ENCODE measurements at places on chromosomes 16 and 17.

DNA sequence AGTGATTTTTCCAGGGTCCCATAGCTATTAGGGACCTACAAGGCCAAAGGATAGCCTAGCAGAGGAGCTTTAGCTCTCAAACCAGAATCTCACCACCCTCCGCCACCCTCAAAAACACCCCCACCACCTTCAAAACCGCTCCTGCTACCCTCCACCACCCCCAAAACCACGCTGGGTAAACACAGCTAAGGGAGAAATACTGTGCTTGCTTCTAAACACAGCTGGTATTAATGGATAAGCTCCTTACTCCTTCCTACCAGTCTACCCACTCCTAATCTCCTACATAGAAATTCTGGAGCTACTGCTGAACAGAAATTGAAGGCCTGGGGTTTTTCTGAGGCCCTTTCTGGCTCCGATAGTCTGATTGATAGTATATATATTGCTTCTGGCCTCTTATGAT, 2.2 kb upstream of the LPCAT2 start:
- DNase-seq = no peak

- no peak for DNase-seq
Measured at GRCh38 chr17:82920150-82920549, 80.3 kb upstream of the ZNF750 start.

- DNase-seq = no peak
Measured at GRCh38 chr16:4968879-4969483, 10.9 kb downstream of the SEC14L5 start.

DNA sequence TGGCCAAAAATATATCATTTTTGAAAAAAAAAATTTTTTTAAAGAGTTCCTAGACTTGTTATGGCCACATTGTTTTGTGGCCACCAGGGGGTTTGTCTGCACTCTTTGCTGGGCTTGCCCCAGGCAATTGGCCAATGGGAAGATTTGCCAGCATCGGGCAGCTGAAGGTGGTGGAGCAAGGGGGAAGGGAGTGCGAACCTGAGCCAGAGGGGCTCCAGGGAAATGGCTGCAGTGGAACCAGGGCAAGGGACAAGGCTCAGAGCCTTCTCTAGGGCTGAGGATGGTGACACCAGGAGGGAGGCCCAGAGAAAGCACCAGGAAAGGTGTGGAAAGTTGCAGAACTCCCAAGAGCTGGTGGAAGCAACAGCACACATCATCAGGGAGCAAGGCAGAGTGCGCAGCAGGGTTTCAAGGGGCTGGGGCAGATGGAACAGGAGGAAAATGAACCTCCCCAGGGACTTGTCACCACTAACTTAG, 15.5 kb upstream of the CMIP start:
- no peak for DNase-seq

DNA sequence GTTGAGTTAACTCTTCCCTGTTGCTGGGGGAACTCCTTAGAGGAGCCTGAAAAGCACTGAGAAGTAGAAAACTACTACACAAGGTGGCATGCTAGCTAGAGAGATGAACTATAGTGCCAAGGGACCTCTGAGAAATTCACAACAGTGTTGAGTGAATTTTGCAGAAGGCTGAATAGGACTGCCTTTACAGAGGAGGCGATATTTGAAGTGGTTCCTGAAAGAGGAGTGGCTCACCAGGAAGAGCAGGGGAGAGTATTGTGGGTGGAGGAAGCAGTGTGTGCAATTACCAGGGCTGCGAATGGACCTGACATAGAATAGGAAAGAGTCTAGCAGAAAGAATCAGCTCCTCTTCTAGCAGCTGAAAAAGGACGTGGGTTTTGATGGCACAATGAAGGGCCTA, 66.4 kb downstream of the CDK5R1 start:
- DNase-seq = no peak

DNA sequence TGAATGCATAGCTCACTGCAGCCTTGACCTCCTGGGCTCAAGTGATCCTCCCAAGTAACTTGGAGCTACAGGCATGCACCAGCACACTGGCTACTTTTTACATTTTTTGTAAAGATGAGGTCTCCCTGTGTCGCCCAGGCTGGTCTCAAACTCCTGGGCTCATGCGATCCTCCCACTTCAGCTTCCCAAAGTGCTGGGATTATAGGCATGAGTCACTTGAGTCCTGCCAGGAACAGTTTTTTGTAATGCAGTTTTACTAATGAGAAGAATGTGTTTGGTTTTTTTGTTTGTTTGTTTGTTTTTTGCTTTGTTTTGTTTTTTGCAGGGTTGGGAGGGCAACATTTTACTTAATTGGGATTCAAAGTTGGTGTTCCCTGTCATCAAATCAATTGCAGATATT, 22.2 kb downstream of the SOST start:
- DNase-seq = no peak

GRCh38 chr17:39306509-39307212, 80.9 kb upstream of the STAC2 start:
- no peak for DNase-seq

DNA sequence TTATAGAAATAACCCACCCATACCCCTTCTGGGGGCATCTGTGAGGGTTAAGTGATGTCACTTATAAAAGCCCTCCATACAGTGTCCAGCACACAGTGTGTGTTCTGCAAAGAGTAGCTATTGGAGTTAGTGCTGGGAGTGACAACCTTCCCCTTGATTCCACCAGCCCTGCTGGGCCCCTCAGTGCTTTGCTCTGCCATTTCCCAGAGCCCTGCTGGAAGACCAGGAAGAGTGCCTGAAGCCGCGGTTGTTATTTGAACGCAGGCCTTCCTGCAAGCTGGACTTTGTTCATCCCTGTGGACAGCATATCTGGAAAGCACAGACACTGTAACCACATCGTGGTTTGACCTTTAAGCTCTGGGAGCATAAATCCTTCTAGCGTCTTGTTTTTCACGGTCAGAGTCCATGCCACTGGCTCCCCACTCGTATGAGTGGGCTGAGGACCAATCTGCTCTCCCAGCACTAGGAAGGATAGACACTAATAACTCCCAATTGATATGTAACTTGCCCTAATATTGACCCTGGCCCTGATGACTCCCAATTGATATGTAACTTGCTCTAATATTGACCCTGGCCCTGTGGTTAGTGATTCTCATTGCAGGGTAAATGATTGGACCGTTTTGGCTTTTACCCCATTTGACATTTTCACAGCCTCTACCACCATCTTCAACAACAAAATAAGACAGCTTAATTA, 297.1 kb upstream of the MAF start:
- no peak for DNase-seq

DNA sequence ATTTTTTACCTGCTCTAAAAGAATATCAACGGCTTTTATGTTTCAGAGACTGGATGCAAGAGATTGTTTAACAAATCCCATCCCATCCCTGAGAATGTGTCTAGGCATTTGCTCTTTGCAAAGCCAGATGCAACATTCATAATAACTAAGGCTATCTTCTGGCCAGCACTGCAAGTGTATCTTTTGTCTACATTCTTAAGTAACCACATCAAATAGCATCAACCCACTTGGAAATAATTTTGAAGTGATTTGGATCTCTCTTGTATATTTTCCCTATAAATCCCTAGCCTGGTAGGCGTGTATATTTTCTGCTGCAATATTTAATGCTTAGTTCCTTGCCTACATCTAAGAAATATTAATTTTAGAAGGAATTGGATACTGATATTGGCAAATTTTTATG, 64.3 kb downstream of the PIGL start:
- no peak for DNase-seq

GRCh38 chr16:12449374-12449773, 354.3 kb downstream of the CPPED1 start:
- DNase-seq = no peak

- DNase-seq = no peak
Measured at GRCh38 chr17:37744961-37745800, at the start of gene HNF1B. Gene HNF1B (minus strand): TSS chr17:37745059. CDS start chr17:37744884, 175 bp downstream.

DNA sequence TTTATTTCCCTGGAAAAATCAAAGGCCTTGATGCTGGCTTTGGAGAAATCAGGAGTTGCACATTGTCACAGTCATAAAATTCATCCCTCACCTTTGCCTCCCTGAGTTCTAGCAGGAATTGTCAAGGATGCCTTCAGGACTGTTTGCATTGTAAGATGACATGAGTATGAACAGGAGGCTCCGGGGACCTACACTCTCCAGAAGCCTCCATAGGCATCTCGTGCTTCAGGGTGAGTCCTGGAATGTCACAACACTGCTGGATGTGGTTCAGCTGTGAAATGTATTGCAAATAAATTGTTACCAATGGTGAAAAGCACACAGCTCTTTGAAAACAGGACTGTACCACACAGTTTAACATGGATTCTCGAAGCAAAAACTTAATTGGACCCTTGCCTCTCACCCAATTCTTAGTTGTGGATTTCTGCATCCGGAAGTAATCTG, 535.4 kb upstream of the C16orf82 start:
- DNase-seq = no peak

DNA sequence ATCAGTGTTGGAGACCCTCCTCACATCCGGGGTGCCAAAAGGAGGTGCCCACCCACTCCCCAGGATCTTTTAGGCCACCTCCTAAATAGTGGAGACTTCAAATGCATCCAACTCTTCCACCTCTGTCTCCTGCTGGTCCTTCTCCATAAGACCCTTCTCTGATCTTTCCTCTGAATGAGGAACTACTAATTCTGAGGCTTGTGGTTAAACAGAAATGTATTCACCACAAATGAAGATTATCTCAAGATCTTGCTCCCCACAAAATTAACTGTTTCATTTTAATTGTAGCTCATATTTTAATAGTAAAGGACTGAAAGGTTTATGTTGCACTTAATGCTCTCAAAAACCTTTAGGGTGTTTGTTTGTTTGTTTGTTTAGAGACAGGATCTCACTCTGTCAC, 34.1 kb downstream of the TLE7 start:
- DNase-seq = no peak

DNA sequence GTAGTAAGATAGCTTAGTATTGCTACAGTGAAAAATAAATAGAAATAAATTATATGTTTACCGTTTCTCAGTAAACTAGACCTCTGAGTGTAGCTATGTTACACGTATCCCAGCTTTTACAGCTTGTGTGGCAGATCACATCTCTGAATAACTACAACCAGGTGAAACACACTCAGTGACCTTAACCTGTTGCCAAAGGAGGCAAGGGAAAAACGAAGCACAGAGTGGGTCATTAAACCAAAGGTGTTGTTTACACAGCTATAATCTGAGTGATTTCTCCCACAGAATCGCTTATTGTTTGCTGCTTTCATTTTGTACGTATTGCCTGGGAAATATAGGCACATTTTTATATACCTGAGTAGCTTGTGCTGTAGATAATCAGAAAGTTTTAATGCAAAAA, 688.2 kb upstream of the KIF2B start:
- no peak for DNase-seq

DNA sequence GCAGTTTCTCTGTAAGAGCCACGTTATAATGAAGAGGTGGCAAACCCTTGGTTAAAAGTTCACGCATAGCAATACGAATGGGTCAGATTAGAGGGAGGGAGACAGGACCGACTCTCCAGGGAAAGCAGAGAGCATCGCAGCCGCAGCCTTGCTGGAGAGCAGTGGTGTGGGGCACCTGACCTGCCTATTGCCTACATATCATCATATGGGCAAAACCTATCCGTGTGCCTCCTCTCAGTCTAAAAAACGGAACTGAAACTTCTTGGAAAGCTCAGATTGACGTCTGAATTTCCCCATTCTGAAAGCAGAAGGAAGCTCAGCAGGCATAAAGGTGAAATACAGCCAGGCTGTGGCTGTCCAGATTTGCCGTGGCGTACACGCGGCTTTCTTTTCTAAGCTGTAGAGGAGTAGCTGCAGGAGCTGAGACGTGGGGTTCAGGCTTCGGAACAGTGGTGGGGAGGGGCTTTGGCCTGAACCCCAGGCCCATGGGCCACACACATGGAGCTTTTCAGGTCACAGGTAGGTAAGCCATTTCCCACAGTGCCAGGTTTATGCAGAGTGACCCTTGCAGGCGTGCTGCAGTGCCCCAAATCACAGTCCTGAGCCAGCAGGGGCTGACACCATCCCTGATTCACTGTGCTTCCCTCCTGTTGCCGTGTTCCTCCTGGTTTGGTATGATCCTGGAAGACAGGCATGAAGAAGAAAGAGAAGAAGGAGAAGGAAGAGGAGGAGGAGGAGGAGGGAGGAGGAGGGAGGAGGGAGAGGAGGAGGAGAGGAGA, 41.6 kb upstream of the TNRC6C start:
- DNase-seq = no peak

GRCh38 chr17:58338454-58338840, 9.9 kb upstream of the TSPOAP1 start:
- DNase-seq = no peak

GRCh38 chr17:41907185-41907556, 11.6 kb downstream of the ACLY start:
- no peak for DNase-seq

DNA sequence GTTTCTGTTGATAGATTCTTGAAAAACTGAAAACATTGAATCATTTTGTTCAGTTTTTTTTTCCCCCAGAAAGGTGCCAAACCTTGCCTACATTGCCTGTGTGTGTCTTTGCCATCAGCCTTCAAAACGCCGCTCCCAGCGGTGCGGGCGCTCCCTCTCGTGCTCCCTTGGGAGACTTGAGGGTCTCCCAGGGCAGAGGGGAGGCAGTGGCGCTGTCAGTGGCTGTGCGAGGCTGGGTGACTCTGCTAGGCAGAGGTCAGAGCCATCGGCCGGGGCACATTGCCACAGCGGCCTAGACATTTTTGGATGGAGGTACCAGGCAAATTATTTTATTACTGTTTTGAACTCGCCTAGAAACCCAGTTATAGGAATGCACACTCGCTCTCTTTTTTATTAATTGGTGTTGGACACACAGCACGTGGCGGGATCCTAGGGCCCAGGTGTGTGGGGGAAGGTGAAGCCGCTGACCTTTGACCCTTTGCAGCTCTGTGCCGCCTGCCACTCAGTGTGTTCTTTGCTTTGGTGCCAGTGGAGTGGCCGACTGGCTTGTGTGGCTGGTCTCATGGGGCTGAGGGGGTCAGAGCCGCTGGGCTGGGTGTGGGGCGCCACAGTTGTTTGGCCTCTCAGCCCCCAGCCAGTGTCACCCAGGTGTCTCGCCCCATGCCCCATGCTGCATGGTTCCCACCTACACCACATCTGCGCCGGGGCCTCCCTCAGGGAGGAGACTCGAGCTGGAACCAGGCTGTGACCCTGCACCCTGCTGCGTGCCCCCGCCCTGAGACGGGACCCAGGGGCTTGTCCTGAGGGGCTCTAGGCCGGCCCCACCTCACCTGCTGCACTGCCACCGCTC, 115.7 kb downstream of the BANP start:
- no peak for DNase-seq

- DNase-seq = no peak
Measured at GRCh38 chr16:83831456-83831987, 23.7 kb downstream of the HSBP1 start.

- DNase-seq = no peak
Measured at GRCh38 chr17:72404872-72405271, 284.1 kb downstream of the SOX9 start.

- DNase-seq = no peak
Measured at GRCh38 chr16:35730251-35730650, 2270.8 kb downstream of the TP53TG3F start.

GRCh38 chr16:47008174-47008573, 34.7 kb upstream of the DNAJA2 start:
- DNase-seq = no peak

DNA sequence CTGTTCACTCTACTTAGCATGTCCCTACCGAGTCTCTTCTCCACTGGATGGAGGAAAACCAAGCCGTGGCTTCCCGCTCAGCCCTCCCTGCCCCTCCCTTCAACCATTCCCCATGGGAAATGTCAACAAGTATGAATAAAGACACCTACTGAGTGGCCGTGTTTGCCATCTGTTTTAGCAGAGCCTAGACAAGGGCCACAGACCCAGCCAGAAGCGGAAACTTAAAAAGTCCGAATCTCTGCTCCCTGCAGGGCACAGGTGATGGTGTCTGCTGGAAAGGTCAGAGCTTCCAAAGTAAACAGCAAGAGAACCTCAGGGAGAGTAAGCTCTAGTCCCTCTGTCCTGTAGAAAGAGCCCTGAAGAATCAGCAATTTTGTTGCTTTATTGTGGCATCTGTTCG, 2.8 kb upstream of the LPCAT2 start:
- no peak for DNase-seq
